ENCODE measurements at places on chromosomes 4 and X.

DNA sequence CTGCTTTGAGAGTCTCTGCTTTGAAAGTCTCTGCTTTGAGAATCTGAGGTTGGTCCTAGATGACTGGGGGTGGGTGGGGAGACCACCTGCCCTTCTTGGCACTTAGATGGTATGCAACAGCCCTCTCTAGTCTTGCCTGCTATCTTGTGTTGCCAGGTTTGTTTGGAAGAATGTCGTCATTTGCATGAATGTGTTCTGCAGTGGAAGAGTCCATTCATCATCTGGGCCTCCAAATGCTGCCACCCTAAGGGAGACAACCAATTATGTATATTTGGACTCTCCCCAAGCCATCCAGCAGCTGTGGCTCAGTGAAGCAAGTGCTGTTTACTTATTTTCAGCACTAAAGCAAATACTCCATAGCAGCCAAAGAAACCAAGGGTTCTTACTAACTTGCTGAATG, 44.6 kb upstream of the TRPC5OS start:
- DNase-seq, result no peak

DNA sequence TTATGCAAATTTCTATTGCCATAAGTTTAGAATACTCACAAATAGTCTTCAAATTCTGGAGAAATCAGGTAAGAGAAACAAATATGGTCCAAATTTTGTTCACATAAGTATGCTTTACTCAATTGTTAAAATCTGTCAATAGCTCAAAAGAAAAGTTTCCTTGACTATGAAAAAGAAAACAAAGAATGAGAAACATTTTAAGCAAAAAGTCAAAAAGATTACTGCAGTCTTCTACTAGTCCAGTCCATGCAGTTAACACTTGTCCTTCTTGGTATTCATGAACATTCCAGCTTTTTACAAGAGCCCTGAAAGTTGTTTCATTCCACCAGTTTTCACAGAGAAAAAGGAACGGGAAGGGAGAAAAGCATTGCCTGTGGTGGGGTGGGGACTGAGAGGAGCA, 54.7 kb upstream of the ZXDA start:
- DNase-seq, result no peak

GRCh38 chrX:27549688-27550087, 40.5 kb upstream of the DCAF8L2 start:
- DNase-seq, result no peak

GRCh38 chr4:147589586-147589985, 27.6 kb upstream of the TMEM184C start:
- DNase-seq, result no peak

- DNase-seq, result no peak
Measured at GRCh38 chr4:155712846-155713245, 46.0 kb upstream of the GUCY1B1 start.

DNA sequence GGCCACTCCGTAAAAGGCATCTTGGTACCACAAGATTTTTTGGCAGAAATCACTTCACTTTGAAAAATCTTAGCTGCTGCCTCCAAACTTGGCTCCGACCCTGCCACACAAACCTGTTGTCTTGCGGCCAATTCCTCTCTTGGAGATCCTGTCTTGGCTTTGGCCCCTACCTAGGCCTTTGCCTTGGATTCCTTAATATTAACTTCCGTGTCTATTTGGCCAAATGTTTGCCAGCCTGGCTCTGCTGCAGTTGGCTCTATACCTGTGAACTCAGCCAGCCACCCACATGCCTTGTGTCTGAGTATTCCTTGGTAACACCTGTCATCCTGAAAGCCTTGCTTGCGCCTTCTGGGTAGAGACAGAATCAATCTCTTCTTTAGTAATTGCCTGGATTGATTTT, 12.5 kb downstream of the GRXCR1 start:
- no peak for DNase-seq

DNA sequence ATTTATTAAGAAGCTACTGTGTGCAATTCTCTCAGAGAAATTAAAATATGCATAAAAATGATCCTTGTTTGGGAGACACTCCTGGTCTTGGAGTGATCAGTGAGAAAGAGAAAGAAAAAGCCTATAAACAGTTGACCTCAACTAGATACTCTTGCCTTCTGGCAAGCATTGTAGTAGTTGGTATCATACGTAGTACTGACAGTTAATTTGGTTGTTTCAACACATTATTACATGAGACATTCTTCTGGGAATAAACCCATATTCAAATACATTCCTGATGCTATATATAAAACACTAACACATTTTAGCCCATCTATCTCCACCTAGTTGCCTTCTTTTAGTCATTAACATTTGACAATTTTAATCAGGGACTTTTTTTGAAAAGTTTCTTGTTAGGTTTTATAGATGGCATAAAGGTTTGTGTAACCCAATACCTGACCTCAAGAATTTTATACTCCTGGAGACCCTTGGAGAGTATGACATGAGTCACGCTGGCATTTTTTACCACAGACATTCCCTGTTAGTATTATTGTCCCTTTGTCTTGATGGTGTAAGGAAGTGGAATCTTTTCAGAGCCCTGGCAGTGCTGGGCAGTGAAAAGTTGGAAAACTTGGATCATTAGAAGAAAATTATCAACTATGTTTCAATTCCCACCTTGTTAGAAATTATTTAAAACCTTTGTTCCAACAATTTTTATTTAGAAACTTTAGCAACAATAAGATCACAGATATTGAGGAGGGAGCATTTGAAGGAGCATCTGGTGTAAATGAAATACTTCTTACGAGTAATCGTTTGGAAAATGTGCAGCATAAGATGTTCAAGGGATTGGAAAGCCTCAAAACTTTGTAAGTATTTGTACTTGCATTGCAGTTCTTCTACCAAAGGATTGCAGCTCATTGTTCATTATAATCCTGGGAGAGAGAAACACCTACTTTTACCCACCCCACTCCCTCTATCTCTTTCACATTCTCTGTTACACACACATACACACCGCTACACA, 167.1 kb upstream of the PACRGL start:
- peak; percentile 36 for DNase-seq

DNA sequence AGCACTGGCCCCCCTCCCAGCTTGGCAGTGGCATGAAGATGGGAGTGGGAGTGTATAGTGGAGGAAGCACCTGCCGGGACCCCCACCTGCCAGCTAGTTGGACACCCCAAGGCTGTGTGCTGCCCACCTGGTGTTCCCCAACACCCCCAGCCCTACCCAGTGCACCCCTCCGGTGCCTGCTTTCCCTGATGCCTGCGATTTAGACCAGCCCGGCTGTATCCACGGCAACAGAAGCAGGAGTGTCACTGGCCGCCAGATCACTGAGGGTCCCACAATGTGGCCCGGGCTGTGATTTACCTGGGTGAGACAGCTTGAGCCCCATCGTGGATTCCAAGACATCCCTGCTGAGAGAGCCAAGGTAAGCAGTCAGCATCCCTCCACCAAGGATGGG, 533 bp downstream of the GPR173 start:
- DNase-seq, result no peak

- no peak for DNase-seq
Measured at GRCh38 chrX:129786210-129786651, 6.5 kb downstream of the SASH3 start.

DNA sequence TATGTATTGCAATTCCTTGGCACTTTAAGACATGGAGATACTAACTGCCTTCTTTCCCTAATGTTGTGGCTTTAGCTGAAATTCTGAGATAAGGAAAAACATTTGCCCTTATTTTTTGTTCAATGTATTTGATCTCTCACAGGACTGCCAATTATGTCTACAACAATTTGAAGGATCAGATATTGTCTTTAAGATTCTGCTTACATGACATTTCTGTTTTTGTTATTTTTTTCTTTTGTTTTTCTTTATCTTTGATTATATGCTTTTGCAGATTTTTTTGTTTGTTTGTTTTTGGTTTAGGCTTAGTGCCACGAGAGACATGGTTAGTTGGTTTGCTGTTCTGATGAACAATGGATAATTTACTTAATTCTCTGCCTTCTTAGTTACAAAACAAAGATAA, 303.3 kb downstream of the TECRL start:
- DNase-seq, result no peak

DNA sequence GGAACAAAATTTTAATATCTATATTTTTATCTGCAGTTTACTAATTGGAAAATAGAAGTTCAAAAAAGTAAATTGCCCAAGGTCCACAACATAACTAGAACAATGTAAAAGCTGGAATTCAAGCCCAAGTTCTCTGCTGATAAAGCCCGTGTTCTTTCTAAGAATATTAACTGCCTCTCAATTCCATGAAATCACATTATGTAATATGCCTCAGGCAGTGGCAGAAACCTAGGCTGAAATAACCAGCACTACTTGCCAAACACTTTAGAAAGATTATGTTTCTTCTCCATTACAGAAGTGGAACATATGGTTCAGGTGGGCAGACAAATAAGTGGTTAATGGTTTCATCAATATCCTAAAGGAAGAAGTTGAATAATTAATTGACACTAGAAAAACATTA, 56.7 kb upstream of the ADGRL3 start:
- no peak for DNase-seq

GRCh38 chr4:120000591-120001296, 65.9 kb downstream of the MAD2L1 start:
- DNase-seq, result no peak

DNA sequence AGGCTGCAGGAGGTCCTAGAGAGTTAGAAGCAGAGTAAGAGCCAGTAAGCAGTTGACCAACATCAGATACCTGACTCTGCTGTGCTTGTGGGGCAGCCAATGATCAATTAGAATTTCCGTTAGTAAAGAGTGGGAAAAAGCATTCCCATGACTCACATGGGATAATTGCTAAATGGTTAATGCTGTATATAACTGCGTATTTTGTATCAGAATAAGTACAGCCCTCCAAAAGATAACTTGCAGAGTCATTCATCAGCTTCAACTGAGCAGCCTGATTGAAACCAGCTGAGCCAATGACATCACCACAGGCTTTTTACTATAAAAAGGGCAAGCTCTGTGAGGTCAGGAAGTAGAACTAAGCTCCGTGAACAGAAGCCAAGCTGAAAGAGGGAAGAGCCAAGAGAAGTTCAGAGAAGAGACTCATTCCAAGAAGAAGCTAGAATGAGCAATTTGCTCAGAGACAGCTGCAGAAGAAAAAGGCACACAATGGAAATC, 67.9 kb downstream of the PPP3CA start:
- DNase-seq, result peak; percentile 76

GRCh38 chr4:40264995-40265909, 68.4 kb downstream of the RHOH start:
- DNase-seq, result no peak

DNA sequence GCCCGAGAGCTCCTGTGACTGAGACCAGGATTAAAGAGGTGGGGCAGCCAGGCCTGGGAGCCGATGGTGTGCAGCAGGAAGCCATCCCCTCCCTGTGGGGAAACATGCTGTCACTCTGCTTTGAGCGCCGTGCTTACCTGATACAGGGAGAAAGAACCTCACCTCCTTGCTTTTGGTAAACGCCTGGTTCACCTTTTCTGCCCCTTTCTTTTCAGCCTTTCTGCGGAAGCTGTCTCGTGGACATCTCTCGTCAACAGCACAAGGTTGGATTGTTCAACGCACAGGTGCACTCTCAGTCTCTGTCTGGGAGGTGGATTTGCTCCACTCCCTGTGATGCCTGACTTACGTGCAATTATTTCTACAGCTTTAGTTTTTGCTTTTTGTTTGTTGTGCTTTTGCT, 12.0 kb downstream of the ZFYVE28 start:
- no peak for DNase-seq

- no peak for DNase-seq
Measured at GRCh38 chrX:129798888-129799287, 19.1 kb downstream of the SASH3 start.

GRCh38 chr4:113831457-113831856, 69.9 kb upstream of the CAMK2D start:
- DNase-seq, result no peak

DNA sequence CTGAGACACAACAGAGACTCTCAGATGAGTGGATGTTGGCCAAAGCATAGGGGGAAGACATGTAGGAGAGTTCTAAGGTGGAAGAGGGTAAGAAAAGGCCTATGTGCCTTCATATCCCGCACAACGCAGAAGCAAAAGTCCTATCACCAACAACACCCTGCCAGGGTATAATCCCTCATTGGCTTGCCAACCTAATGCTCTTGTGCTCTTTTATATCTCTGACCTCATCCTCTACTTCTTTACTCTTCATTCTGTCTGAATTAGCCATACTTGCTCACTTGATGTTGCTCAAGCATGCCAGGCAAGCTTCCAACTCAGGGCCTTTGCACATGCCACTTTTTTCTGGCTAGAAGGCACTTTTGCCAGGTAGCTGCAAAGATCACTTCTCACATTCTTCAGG, 28.1 kb upstream of the ZNF330 start:
- DNase-seq, result no peak

DNA sequence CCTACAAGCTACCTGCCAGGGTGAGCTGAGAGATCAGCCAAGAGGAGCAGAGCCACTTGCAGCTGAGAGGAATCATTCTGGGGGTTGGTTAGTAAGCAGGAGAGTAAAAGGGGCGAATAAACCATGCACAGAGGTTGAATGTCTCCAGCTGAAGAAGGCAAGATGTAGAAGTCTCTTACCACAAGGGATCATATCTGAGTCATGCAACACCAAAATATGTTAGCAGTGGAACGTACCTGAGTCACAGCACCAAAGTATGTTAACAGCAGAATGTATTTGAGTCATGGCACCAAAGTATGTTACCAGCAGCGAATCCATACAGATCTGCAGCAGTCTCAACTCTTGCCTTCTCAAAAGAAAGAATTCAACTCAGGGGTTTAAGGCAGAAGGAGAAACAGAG, 29.9 kb downstream of the C4orf51 start:
- peak; percentile 81 for DNase-seq

GRCh38 chr4:723751-724530, 18.3 kb downstream of the PCGF3 start:
- DNase-seq, result no peak

GRCh38 chrX:82218361-82218760, 1016.5 kb downstream of the SH3BGRL start:
- no peak for DNase-seq

DNA sequence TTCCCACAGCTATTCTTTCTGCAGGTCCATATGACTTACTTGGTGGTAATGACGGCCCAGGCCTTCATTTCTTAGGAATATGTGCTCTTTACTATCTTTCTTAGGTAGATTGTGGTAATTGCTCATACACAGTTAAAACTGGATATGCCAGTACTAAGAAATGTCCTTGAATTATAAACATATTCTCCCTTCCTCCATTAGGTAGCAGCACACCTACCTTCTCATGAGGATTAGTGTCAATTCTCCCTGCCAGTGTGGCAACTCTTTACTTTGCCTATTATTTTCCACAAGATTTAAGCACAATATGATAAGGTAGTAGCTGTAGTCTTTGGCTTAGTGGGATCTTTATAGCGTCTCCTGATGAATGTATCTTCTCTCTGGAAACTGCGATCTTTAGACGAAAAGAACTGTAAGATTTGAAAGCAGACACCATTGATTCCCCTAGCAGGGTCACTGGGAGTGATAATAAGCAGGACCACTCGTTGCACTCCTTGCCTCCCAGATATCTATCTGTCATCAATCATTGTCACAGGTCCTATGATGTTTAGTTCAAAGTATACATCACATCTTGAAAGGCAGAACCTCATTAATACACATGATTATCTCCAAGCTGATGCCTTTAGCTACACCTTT, 1240.7 kb downstream of the C4orf33 start:
- DNase-seq, result peak; percentile 7

DNA sequence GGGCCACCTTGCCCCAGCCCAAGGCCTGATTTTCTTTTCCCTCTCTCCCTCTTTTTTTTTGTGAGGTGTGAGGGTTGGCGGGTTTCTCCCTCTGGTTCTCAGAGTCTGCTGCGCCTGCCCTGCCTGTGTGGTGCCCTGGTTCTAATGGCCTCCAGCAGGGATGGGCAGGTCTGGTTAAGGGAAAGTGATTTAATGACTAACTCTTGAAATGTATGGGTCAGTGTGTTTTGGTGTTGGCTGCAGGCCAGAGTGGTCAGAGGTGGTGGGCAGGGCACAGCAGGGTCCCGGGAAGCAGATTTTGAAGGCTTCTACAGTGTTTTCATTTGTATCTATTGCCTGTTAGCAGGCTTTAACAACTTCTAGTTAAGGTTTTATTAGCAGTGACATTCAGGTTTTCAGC, 39.0 kb downstream of the JADE1 start:
- DNase-seq, result no peak

All from GM03348 (cell line).